Activated CD4-positive, alpha-beta T cell treated with anti-CD3 and anti-CD28 coated beads for 36 hours (primary cell): ENCODE measurements at places on chromosomes 6 and 20. TPM values are rescaled to one million over a fixed set of nuclear protein-coding genes. Genes with fewer than 3 reads are reported as not detected.
A peak's percentile ranks its signal among the peaks of the same experiment; 100 is the strongest.

The RAD21L1 gene
- 0.32 TPM for total RNA-seq

The C20orf144 gene
- total RNA-seq, result 0.16 TPM

The ZBTB46 gene
- total RNA-seq, result 1.3 TPM

The CPNE5 gene
- 1.1 TPM for total RNA-seq

The EYS gene
- not detected for total RNA-seq

The MYBL2 gene
- 99.8 TPM for total RNA-seq

GRCh38 chr6:154230393-154230792 is 126.2 kb downstream of the IPCEF1 start:
- peaks cover 81% of the 10 kb centered on the region for H3K4me1 ChIP-seq
- DNase-seq, result no peak
- peaks cover 7% of the 10 kb centered on the region for H3K36me3 ChIP-seq
- H3K27me3 ChIP-seq, result no peaks in the 10 kb centered on the region
- peak overlapping the region; percentile 58 for H3K4me3 ChIP-seq
- peak overlapping the region; percentile 92 for H3K27ac ChIP-seq

DNA sequence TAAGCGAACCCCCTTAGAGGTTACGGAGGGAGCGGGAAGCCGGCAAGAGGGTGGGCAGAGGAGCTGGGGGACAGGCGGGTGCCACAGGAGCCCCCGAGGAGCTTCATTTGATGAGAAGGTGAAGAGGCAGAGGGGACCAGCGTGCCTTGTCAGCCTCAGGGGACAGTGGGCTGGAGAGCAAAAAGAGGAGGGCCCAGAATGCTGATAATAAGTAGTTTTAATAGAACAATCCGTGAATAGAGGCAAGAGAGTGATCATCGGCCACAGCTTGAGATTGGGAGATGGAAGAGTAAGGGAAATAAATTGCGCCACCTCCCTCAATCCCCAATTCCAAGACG is 1.3 kb downstream of the COL19A1 start:
- no peak for DNase-seq
- peaks cover 23% of the 10 kb centered on the region for H3K4me1 ChIP-seq
- H3K36me3 ChIP-seq, result no peaks in the 10 kb centered on the region

- no peak for DNase-seq
- H3K27me3 ChIP-seq, result no peaks in the 10 kb centered on the region
- H3K4me1 ChIP-seq, result peaks cover 2% of the 10 kb centered on the region
- peaks cover 11% of the 10 kb centered on the region for H3K36me3 ChIP-seq
- H3K27ac ChIP-seq, result no peak overlapping the region
Observed at GRCh38 chr6:109194880-109195279, 99.6 kb downstream of the CEP57L1 start.

DNA sequence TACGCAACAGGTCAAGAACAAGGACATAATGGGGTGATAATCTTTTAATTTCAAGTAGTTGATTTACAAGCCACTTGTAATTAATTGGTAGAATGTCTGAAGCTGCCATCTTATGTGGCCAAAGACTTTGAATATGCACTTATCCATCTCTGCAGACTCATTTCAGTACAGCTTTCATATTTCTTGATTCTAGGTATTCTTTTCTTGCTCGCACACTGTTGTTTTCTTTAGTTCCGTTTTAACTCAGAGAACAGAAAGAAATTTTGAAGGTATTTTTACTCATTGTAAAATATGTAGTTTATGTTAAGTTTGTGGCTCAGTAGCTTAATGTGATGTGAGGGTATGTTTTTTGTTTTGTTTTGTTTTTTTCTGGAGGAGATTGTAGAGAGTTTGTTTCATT is 73.9 kb downstream of the UBR2 start:
- peak overlapping the region; percentile 55 for H3K27ac ChIP-seq
- peaks cover 38% of the 10 kb centered on the region for H3K36me3 ChIP-seq
- H3K27me3 ChIP-seq, result no peaks in the 10 kb centered on the region
- no peak overlapping the region for H3K4me3 ChIP-seq
- no peak for DNase-seq

- H3K4me1 ChIP-seq, result peaks cover 4% of the 10 kb centered on the region
- DNase-seq, result peak; percentile 19
- no peak overlapping the region for H3K27ac ChIP-seq
- peaks cover 40% of the 10 kb centered on the region for H3K27me3 ChIP-seq
- H3K4me3 ChIP-seq, result no peak overlapping the region
- H3K36me3 ChIP-seq, result no peaks in the 10 kb centered on the region
Observed at GRCh38 chr6:39313526-39314272, 520 bp downstream of the KCNK17 start.

DNA sequence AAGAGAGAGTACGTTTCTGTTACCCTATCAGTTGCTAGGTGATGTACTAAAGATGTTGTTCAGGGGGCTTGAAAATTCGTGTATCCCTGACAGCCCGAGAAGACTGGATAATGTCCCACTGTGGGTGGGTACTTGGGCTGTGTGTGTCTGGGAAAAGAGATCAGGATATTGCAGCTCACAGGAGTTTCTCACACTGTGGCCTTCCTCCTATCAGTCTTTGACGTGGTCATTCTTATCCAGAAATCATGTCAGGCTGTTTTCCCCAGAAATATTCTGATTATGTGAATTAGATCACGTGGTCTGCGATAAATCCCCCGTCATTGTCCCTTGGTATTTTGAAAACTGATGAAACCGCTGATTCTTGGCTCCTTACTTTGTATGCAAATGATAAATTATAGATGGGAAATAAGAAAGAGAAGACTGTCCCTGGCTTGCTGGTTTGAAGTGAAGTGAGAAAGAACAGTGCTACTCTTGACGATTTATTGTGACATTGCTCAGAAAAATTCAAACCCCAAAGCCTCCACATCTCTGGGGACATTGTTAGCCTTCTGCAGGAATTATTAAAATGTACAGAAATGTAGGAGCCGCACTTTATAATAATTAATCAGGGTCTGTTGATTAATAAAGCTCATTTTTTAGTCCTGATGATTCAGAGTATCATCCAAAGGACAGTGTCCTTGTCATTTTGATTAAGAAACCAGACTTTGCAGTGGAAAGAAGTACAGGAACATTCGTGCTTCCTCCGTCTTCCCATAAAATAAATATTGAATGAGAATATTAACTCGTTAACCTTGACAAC is 167.5 kb upstream of the TSHZ2 start:
- peaks cover 14% of the 10 kb centered on the region for H3K27me3 ChIP-seq
- no peak overlapping the region for H3K27ac ChIP-seq
- no peak for DNase-seq
- no peaks in the 10 kb centered on the region for H3K4me1 ChIP-seq
- H3K4me3 ChIP-seq, result no peak overlapping the region
- H3K36me3 ChIP-seq, result no peaks in the 10 kb centered on the region

DNA sequence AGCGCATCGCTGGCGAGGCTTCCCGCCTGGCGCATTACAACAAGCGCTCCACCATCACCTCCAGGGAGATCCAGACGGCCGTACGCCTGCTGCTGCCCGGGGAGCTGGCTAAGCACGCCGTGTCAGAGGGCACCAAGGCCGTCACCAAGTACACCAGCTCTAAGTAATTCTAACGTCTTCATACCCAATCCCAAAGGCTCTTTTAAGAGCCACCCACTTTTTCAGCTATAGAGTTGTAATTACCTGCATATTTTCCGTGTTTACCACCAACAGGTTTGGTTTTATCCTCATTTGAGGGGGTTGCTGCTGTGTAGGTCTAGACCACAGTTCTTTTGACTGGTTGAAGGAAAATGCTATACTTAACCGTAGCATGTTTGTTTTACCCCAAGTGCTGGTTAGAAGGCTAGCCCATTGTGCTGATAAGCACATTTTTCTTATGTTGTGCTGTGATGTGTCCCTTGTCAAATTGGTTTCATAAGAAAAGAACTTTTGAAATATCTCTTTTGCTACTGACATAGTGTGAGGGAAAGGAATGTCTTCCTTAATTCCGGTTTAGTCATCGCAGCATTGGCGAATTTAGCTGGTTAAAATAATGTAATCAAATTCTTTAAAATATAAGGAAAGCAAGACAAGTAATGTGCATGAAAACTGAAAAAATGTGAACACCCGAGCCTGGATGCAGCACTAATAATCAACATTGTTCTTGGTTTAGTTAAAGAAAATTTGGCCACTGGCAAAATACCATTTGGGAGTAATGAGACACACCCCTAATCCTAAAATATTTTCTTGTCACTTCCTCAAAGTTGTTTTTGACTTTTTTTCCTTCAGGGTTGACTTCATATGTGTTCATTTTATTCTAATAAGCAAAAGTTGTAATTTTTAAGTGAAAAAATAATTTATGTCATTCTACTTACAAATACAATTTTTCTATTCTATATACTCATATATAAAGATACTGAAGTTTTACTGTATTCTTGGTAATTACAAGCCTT is 112.8 kb downstream of the HFE start:
- H3K36me3 ChIP-seq, result peaks cover 28% of the 10 kb centered on the region
- H3K4me3 ChIP-seq, result peak overlapping the region; percentile 98
- no peak for DNase-seq
- H3K27me3 ChIP-seq, result no peaks in the 10 kb centered on the region
- peak overlapping the region; percentile 99 for H3K27ac ChIP-seq

- no peaks in the 10 kb centered on the region for H3K4me1 ChIP-seq
- peak; percentile 25 for DNase-seq
- no peaks in the 10 kb centered on the region for H3K27me3 ChIP-seq
- no peak overlapping the region for H3K4me3 ChIP-seq
- H3K27ac ChIP-seq, result no peak overlapping the region
Observed at GRCh38 chr20:35568645-35569044, 26.8 kb downstream of the ERGIC3 start.

- H3K4me3 ChIP-seq, result no peak overlapping the region
- H3K4me1 ChIP-seq, result no peaks in the 10 kb centered on the region
- no peak overlapping the region for H3K27ac ChIP-seq
- H3K27me3 ChIP-seq, result no peaks in the 10 kb centered on the region
- H3K36me3 ChIP-seq, result no peaks in the 10 kb centered on the region
Observed at GRCh38 chr20:62323146-62323979, 20.6 kb downstream of the ADRM1 start.

DNA sequence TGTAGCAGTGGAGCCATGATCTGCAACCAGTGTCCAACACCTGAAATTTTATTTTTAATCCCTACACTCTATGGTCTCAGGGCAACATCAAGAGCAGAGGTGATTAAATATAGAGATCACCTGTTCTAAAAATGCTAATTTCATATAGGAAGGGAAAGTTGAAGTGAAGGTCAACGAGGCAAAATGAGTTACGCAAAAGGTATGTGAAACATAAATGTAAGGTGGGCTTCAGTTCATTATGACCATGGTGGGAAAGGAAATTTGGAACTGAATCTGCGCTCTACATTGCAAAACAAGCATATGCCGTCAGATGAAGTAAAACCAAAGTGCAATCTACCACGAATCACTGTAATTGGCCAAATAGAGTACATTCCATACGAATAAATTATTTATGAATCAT is 35.2 kb upstream of the STMND1 start:
- H3K4me3 ChIP-seq, result no peak overlapping the region
- H3K27me3 ChIP-seq, result peaks cover 13% of the 10 kb centered on the region
- H3K4me1 ChIP-seq, result no peaks in the 10 kb centered on the region
- H3K27ac ChIP-seq, result no peak overlapping the region
- no peaks in the 10 kb centered on the region for H3K36me3 ChIP-seq
